RPMI7951 (cell line): ENCODE measurements at places on chromosomes 12 and 14. TPM values are rescaled to one million over a fixed set of nuclear protein-coding genes. Genes with fewer than 3 reads are reported as not detected.
A peak's percentile ranks its signal among the peaks of the same experiment; 100 is the strongest.

The PLEKHA5 gene
- total RNA-seq, result 30.5 and 36.6 TPM in 2 replicates

DNA sequence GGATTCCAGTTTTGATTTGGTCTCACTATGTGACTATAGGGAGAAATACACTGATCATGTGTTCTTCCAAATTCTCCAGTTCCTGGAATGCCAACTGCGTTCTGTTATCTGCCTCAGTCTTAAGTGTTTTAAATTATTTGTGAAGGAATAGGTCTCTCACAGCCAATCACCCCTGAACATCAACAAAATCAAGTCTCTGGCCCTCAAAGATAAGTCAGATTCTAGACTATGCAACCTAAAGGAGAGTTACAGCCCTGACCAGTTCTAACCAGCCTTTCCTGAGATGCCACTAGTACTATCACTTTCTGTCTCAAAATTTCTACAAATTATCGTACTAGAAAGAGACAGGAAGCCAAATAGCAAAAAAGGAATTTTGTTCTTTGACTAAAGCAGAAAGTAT, 22.3 kb downstream of the ZFC3H1 start:
- DNase-seq, result no peak

The EFS gene
- total RNA-seq, result 2.8 TPM in 2 replicates

- no peak for DNase-seq
These were observed 63.6 kb upstream of the ELK3 start for GRCh38 chr12:96130396-96131059.

The RIMBP2 gene
- total RNA-seq, result not detected in 2 replicates

The MLH3 gene
- total RNA-seq, result 13.5 and 19.2 TPM in 2 replicates

GRCh38 chr12:62078020-62078419, 182.2 kb upstream of the USP15 start:
- no peak for DNase-seq

DNA sequence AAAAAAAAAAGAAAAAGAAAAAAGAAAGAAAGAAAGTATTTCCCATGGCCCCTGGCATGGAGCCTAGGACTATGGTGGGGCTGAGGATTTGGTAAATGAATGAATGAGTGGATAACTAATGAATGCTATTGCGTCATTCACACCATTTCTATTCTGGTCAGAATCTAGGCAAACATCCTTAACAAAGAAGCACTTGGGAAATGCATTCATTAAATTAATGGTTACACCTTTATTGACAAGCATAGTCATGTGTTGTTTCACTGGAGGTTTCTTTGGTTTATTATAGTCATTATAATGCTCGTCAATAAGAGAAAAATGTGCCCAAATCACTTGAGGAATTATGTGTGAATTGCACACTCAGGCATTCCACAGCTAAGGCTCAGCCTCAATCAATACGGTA, 13.6 kb upstream of the AQP2 start:
- no peak for DNase-seq

The HPD gene
- total RNA-seq, result not detected in 2 replicates

DNA sequence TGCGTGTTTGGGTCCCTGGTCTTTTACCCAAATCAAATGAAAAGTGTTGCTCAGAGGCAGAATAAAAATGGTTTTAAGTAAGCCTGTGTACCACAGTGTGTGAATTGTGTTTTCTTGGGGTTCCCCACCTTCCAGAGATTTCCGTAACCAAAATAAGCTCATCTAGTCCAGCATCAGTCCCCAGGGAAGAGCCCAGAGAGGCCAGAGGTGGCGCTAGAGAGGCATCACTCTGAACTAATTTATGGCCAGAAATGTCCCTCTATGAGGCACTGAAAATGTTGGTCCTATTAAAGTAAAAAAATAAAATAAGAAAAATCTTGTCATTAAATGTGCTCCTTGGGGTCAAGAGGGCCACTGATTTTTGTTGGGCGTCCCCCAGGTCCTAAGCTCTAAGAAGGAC, 24.9 kb upstream of the PRKAB1 start:
- DNase-seq, result no peak

DNA sequence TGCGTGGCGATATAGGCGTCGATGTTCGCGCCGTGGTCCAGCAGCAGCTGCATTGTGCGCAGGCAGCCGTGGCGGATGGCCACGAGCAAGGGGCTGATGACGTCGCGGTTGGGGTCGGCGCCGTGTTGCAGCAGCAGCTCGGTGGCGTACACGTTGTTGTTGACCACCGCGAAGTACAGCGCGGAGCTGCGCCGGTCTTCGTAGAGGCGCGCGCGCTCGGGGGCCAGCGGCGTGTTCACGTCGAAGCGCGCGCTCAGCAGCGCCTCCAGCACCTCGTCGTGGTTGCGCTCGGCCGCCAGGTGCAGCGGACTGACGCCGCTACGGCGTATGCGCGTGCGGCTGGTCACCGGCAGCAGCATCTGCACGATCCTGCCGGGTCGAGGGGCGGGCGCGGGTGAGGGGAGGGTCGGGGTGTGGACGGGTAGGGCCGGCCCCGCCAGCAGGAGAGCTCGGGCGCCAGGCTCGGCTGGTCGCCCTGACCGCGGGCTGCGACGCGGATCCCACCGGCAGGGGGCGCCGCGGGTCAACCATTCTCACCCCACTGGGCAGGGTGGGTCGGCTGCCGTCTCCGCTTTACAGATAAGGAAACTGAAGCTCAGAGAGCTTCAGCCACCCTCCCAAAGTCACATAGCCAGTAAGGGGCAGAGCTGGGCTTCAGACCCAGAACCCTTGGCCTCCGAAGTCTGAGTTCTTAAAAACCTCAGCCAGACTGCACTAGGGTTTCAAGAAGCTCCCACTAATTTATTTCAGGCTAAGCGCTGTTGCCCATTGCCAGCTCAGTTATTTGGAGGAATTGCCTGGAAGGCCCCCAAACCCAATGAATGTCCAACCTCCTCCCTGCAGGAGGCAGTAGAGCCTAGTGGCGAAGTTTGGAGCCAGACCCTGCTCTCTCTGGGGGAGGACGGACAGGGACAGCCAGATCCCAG, 12.4 kb downstream of the FAM181A start:
- DNase-seq, result no peak

DNA sequence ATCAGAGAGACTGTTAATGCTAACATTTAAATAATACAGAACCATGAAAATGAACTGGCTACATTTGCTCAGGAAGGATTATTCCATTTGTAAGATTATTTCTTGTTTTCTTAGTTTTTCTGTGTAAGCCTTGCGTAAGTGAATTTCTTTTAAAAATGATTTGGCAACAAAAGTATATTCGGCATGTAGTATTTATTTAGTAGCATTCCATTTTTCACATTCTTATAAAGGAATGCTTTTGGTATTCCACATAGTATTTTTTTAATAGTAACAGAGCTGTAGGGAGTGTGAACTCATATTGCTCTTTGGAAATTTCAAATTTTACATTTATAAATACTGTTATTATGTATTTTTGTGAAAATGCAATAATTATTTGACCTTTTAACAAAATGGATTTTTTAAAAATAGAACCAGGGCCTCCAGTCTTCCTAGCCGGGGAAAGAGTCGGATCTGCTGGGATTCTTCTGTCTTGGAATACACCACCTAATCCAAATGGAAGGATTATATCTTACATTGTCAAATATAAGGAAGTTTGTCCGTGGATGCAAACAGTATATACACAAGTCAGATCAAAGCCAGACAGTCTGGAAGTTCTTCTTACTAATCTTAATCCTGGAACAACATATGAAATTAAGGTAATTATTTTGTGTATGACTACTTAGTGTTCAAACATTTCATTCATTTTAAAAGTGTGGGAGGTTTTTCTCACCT, 1.2 kb downstream of the PTPRQ start:
- no peak for DNase-seq

The INSM2 gene
- total RNA-seq, result not detected in 2 replicates

DNA sequence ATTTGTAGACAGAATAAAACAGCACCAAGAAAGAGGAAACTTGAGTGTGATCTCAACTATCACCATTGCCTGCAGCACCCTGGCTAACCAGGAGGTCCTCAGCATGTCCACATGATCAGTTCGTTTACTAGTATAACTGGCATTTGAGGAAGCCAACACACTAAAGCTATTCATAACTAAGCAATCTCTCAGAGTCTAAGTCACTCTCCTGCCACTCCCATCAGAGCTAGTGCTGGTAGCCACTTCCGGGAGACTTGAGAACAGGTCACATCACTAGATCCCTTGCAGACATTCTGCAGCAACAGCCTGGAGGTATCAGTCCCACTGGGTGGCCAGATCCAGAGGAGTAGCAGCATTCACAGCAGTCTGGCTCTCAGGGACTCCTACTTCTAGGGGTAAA, 352.9 kb upstream of the OR4E1 start:
- no peak for DNase-seq

DNA sequence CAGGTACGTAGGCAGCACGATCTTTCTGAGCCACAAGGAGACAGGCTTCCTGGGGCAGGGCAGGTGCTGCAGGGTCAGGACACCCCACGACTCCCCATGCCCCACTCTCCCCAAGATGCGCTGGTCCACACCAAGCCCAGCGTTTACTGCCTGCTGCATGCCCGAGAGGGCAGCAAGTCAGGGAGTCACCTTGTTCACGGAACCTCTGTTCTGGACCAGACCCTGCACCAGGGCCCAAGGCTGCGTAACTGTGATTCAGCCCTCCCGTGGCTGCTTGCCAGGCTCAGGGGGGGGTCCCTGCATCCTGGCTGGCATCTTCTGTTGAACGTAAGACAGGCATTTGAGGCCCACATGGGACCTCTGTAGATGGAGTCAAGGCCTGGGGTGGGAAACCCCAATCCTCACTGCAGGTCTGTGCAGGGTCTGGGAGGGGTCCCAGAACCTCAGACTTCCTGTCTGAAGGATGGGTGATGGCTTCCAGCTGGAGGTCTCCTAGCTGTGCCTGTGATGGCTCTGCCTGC, 228.6 kb upstream of the RTL1 start:
- no peak for DNase-seq

GRCh38 chr12:94074216-94074979, 74.0 kb upstream of the PLXNC1 start:
- DNase-seq, result no peak

DNA sequence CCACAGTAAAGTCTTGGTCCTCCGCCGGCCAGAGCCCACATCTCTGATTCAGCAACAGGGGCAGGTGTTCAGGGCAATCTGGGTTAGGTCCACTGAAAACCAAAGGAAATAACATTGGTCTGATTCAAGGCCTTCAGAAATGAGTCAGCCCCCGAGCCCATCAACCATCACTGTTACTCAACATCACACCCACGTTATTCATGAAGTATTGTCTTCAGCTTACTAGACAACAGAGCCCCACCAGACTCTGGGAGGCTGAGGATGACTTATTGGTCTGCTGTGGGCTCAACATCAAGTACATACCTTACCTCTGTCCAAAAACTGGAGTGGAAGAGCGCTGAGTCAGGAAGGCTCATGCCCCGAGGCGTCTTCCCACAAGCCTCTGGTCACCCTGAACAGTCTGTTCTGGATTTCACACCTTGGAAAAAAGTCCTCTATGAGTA, 97.5 kb downstream of the ZFP36L1 start:
- DNase-seq, result peak; percentile 100

The DPF3 gene
- total RNA-seq, result 4.2 and 6.5 TPM in 2 replicates

The ZNF641 gene
- total RNA-seq, result 3.5 and 4.7 TPM in 2 replicates

DNA sequence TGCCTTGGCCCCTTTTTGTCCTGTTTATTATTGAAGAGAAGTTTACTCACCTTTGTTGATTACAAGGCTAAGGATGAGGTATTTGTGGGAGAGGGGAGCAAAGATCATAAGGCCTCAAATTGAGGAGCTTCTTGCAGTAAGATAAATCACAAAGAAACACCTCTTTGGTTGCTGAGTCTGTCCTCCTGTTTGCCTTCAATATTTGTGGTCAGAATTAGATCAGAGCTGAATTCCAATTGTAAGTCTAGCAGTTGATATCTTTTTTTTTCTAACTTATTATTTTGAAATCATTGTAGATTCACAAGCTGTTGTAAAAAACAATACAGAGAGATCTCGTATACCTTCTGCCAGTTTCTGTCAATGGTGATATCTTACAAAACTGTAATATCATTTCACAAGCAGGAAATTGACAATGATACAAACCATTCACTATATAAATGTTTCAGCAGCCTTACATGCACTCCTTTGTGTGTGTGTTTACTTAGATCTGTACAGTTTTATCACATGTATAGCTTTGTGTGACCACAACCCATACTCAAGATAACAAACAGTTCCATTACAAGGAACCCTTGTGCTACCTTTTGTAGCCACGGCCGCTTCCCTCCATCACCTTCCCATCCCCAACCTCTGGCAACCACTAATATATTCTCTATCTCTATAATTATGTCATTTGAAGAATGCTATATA, 97.4 kb downstream of the KICS2 start:
- no peak for DNase-seq

DNA sequence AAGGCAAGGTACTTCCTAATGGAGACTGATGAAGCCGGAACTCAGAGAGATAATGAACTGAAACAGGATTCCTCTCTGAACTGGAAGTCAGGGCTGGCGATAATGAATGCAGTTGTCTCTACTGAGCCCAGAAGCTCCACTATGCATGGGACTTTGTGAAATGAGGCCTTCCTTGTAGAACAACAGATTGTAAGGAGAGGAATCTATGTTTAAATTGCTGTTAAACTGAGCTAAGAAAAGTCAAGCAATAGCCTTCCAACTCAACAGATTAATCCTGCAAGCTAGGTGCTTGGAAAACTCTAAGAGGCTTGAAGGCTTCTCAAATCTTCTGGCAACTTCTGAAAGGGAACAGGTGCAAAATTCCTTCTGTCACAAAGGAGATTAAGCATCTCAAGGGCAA, 119.5 kb upstream of the ARHGAP5 start:
- DNase-seq, result no peak

DNA sequence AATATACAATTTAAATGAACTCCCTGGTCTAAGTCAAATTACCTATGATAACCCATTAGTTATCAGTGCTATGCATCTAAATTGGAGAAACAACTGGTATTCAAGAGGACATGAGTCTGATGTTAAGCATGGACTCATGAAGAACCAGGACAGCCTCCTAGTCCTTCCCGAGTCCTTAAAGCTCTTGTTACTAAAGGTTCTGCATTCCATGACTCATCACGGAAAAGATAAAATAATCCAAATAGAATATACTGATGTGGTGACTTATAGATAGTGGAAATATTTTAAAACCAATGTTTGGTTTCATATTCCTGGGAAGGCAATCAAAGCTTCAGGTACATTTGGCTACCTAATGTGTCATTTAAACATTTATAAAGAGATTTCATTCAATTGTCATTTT, 117.2 kb upstream of the PMCH start:
- DNase-seq, result no peak

The LRRIQ1 gene
- 0.12 and 0.39 TPM in 2 replicates for total RNA-seq

DNA sequence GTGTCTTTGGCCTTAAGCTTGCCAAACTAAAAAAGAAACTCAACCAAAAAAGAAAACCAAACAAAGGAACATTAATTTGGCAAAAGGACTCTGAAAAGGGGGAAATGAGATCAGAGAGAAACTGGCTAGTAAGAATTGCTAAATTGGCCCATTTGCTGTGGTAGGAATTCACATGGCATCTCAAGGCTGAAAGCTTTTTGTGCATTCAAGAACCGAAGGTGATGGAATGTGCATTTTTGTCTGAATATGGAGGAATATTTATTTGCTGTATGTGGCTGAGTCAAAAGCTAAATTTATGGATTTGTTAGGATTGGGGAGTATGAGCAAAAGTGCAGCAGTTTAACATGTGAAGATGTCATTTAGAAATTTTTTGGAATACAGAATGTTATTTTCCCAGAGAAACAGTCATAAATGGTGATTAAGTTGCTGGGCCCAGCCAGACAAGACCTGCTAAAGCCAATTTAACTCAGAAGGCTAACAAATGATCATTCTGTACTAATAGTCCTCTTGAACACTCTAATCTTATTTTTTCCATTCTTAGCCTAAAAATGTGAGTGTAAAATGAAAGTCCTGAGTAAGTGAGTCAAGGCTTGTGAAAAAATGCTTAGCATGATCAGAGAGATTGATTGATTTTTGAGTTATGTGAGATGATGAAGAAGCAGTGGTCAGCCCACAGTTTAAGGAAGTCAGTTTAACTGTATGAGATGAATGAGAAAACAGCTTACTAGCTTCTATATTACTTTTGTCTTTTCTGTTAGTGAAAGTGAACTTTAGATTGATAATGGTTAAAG, 94.1 kb downstream of the ANO6 start:
- DNase-seq, result no peak
